Cerebellar cortex (tissue), 1 donor: ENCODE measurements at places on chromosomes 3 and 15.

DNA sequence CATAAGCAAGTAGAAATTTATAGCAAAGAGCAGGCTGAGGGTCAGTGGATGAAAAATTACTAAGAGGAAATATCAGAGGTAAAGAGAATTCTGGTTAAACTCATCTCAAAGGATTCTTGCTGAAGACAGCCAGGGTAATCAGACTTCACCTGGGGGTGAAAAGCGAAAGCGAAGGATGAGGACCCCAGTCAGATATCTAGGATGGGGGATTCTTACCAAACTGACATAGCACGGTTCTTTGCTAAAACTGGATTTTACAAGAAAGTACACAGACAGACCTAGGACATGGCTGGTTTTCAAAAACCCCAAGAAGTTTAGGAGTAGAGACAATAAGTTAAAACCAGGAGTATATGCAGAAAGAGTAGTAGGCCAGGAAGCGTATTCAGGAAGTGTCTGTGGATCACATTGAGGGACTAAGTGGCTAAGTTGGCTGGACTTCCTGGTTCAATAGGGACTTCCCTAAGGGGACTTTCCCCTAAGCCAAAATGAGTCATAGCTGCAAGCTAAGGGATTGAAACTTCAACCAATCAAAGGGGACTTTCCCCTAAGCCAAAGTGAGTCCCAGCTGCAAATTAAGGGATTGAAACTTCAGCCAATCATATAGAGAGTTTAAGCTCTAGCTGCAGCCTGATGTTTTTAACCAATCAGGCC lies 2.4 kb upstream of the CFAP91 start:
- DNase-seq, result no peak

GRCh38 chr15:46652266-46652665 lies 1017.4 kb downstream of the SQOR start:
- DNase-seq, result no peak

DNA sequence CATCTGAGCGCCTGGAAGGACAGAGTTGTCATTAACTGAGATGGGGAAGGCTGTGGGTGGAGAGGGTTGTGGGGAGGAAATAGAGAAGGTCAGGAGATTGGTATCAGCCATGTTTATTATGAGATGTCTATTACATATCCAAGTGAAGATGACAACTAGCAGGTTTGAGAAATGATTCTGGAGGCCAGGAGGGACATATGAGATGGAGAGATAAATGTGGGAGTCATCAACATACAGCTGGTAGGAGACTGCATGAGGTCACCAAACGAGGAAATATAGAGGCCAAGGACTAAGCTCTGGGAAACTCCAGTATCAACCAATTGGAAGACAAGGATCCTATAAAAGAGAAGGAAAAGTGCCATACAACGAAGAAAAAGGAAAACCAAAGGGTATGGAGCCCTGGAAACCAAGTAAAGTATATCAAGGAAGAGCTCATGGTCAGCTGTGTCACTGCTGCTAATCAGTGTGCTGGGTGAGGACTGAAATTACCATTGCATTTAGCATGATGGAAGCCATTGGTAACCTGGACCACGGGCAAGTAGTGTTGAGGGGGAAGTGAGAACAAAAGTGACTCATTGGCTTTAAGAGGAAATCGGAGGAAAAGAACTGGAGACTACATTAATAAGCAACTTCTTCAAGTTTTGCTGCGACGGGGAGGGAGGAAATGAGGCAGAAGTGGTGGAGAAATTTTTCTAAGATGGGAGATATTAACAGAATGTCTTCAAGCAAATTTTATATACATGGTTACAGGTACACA lies 14.0 kb upstream of the UACA start:
- DNase-seq, result no peak

DNA sequence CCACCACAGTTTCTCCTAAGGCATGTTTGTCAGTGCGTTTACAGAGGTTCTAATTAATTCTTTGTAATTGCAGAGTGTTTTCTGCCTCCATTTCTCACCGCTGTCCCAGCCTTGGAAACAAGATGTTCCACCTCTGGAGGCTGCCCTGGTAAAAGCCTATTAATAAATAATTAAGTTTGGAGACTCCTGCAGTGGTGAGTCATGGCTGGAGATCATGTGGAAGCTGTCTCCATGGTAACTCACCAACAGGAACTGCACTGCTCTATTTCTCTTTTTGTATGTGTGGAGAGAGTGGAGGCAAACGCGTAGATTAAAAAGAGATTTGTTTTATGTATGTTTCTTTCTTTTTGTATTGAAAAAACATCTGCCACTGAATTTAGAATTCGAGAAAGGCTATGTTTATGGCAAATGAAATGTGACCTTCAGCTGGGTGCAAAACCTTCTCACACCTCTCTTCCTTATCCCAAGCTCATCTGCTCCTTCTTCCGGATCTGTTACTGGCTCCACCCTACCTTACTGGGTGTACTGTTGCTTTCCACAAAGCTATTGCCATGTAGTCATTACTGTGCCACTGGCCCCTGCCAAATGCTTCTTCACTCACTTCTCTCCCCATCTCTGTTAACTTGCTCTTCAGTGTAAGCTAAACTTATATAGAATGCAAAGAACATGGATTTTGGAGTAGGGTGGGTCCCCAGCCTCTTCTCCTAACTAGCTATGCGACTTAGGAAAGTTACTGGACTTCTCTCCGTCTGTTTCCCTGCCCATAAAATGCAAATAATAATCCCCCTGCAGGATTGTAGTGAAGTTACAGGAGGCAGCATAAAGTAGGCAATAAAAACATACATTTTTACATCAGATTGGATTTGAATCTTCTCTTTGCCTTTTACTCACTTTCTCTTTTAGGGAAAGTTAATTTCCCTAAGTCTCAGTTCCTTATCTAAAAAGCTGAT lies 778.5 kb downstream of the NTRK3 start:
- peak; percentile 56 for DNase-seq

DNA sequence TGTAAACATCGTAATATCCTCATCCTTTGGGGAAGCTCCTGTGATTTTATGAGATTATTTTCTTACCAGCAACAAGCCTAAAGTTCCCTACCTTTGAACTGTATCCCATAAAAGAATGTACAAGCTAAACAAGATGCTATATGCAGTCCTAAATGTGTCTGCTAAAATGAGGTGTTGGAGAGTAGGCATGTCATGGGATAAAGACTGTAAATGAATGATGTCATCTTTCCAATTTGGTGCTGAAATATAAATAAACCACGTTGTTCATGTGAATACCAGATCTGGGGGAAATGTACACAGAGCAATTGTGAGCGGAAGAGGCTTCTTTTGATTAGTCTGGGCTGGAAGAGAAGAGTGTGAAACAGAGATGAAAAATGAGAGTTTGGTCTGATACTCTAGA lies 214.9 kb upstream of the WNT5A start:
- DNase-seq, result no peak

GRCh38 chr3:130644628-130645253 lies 101.9 kb downstream of the PIK3R4 start:
- DNase-seq, result no peak

- DNase-seq, result no peak
Measured at GRCh38 chr15:63243776-63244175, 33.6 kb upstream of the APH1B start.

DNA sequence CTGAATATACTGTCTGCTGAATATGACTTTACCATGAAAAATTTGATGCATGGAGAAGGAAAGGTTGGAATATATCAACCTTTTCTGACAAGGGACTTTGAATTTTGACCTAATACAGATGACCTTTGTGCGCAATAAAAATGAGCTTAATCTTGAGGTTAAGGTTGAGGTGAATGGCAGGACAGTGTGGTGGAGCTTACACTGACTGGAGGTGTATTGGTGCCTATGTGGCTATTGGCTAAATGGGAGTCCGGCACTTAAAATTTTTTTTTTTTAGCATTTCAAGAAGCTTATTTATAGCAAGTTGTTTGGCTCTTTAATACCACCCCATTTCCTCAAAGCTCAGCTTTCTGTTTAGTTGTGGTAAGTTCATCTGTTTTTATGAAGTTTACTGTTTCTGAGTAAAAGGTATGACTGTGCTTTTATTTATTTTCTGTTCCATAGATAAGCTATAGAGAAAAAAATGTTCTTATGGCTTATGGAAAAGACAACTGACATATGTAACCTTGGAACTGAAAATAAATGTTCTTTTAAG lies 15.2 kb downstream of the CDIN1 start:
- DNase-seq, result peak; percentile 16

- DNase-seq, result no peak
Measured at GRCh38 chr15:101600035-101600434, 52.1 kb downstream of the TM2D3 start.

DNA sequence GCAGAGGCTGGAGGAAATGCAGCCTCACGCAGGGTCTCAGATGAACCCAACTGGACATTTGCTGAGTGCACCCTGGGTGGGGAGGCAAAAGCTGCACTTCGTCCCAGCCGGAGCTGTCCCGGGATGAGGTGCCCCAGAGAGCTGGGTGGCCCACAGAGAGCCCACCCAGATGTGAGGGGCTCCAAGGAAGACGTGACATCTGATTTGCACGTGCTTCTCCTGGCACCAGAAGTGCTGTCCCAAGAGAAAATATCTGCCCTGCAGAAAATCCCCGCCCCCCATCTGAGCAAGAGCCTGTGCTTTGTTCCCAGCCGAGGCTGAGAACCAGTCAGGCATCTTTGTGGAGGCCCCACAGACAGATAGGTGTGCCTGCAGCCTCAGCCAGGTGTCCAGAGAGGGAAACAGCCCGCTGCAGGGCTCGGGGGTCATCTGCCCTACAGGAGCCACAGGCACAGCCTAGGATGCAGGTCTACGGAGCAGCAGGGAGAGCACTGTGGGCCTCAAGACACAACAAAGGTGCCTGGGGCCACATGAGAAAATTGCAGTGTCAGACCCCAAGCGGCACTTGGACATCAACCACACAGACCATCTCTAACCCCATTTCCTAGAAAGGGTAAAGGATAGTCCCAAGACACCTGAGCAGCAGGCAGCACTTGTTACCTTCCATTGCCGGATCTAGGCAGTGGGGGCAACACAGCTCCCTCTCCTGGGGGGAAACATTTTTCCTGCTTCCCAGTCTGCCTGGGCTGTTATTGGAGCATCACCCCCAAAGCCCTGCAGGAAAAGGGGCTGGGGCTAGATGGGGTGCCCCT lies 5.8 kb downstream of the TMIE start:
- no peak for DNase-seq

DNA sequence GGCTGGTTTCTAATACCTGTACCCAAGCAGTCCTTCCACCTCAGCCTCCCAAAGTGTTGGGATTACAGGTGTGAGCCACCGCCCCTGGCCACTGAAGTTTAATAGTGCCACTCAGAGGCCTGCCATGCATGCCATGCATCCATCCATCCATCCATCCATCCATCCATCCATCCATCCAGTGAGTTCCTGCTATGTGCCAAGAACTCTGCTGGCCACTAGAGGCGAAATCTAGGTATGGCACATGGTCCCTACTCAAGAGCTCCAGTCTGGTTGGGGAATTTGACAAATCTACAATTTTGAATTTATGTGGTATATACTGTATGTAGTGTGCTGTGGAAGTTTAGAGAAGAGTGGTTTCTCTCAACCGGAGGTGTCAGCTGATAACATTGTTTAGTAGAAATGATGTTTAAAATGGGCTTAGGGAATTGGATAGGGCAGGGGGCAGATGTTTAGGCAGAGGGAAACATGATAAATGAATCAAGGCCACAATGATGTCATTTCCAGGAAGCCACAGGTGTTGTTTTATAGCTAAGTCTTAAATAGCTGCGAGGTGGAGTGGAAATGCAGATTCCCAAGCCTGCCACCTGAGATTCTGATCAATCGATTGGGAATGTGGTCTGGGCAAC lies 384.4 kb upstream of the C2CD4B start:
- DNase-seq, result peak; percentile 18

DNA sequence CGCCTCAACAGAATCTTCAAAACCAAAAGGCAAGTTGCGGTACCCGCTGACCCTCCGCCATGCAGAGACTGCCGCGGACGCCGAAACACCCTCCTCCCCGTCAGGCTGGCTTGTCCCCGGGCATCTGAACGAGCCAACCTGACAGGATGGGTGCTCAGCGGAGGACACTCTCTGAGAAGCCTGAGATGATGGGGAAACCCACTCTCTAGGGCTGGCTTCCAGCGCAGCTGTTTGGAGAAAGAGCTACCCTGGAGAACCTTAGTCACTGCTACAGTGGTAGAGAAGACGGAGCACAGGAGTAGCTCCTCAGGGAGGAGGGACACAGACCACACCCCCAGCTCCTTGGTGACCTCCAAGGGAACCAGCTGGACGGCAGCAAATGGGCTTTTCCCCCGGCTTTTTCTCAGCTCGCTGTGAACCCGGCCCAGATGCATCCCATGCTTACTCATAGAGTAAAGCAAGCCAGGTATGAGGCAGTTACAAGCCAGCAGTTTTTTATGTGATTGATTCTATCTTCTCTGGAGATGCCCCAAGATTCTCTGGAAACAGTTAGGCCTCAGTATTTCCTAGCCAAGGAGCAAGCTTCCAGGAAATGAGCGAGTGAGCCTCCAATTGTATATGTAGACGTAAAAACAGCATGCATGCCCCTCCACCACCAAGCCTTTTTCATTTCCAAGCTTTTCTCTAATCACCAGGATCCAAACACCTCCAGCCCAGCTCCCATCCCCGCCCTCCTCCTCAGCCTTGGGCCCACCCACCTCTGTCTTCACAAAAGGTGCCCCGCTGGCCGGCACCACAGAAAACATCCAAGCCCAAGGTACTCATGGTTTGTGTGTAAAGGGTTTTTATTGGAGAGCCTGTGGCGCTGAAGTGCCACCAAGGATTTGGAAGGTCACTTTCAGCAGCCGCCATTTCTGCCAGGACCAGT lies 38.7 kb downstream of the FAM174B start:
- DNase-seq, result no peak

- no peak for DNase-seq
Measured at GRCh38 chr3:179336345-179336929, 11.1 kb upstream of the MFN1 start.

DNA sequence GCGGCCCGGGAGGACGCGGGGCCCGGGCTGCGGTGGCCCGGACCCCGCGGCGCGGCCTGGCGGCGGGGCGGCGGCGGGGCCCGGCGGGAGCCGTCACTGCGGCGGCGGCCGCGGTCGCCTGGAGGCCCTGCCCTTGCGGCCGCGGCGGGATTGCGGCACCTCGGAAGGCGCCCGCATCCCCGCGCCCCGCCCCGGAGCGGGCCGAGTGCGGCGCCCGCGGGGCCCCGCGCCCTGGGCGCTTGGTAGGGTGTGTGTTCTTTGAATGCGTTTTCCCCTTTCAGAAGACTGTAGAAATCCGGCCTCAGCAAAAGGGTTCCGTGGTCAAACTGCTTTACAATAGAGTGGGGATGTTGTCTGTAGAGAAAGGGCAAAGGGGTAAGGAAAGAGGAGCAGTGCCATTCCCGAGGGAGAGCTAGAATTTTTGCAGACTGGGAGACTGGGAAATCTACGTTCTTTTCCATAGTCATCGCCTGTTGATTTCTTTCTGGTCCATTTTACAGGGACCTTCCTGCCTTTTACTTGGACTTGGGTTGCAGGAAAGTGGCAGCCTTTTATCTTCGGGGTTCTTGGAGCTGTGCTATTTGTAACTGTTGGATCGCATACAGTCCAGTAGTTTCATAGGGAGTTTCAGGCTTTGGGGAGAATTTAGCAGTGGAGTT lies 630 bp downstream of the SNRK start:
- DNase-seq, result no peak

- DNase-seq, result peak; percentile 18
Measured at GRCh38 chr15:71103102-71103676, 12.1 kb upstream of the THSD4 start.
